SJSA1 (cell line): ENCODE measurements at places on chromosomes 2 and 18. TPM values are rescaled to one million over a fixed set of nuclear protein-coding genes. Genes with fewer than 3 reads are reported as not detected.

DNA sequence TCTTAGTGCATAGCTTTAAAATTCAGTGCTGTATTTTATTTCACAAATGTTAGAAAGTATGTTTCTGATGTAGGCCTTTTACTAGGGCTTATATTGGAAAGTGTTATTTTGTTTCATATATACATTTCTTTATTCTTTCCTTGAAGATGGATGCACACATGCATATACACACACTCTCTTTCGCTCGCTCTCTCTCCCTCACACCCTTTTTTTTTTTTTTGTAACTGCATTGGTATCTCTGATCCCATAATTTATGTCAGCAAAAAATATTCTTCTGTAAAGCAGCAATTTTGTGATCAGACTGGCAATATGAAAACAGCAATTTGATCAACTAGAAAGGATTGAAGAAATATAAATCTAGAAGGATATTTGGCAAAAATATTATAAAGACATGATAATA is 2.0 kb downstream of the MBD5 start:
- no peaks in the 10 kb centered on the region for H3K27me3 ChIP-seq
- no peak overlapping the region for H3K4me3 ChIP-seq
- no peak overlapping the region for H3K27ac ChIP-seq
- peaks cover 3% of the 10 kb centered on the region; the same call in 1 of the 2 replicates for H3K36me3 ChIP-seq
- no peak for DNase-seq

GRCh38 chr2:156727867-156728266 is 291.7 kb downstream of the GPD2 start:
- no peak for DNase-seq
- H3K4me1 ChIP-seq = no peaks in the 10 kb centered on the region
- no peaks in the 10 kb centered on the region for H3K36me3 ChIP-seq
- no peak overlapping the region for H3K4me3 ChIP-seq
- H3K27me3 ChIP-seq = peaks cover 3% of the 10 kb centered on the region
- H3K27ac ChIP-seq = no peak overlapping the region

GRCh38 chr2:19496646-19497045 is 138.2 kb upstream of the OSR1 start:
- H3K27me3 ChIP-seq = no peaks in the 10 kb centered on the region
- no peaks in the 10 kb centered on the region for H3K36me3 ChIP-seq
- H3K4me1 ChIP-seq = no peaks in the 10 kb centered on the region
- no peak overlapping the region for H3K4me3 ChIP-seq
- no peak for DNase-seq

Gene LIMS4
- 2.3 and 2.7 TPM in 2 replicates for total RNA-seq

Gene CRYBA2
- not detected in 2 replicates for total RNA-seq

Gene HK2
- 5.0 and 7.1 TPM in 2 replicates for total RNA-seq

Gene TMEM198
- 0.03 and 0.37 TPM in 2 replicates for total RNA-seq
